T-helper 1 cell (primary cell): ENCODE measurements at places on chromosomes 7 and 10.

DNA sequence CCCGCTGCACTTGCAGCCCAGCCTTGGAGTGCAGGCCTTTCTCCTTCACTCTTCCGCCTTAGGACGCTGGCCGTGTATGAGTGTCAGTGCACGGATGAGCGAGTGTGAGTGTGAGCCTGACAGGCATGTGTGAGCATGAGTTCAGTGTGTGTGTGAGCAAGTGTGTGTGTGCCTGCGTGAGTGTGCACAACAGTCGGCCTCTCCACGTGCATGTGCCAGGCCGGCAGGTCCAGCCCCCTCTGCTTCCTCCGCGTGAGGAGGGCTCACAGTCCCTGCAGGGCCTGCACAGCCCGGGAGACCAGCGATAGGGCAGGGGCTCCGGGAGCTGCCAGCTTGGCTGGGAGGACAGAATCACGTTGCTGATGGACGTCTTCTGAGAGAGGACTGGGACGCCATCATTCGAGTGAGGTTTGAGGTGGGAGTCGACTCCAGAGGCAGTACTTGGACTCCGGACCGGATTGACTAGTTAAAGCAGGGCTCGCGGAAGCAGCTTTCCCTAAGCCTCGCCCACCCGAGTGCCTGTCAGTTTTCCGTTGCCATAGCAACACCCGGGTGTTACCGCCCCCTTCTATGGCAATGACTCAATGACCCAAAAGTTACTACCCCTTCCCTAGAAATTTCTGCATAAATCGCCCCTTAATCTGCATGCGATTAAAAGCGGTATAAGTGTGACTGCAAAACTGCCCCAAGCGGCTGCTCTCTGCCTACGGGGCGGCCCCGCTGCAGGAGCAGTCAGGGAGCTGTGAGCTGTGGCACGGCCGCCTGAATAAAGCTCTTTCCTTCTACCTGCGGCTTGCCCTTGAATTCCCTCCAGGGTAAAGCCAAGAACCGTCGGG, 19.6 kb upstream of the CFAP46 start:
- DNase-seq: no peak

DNA sequence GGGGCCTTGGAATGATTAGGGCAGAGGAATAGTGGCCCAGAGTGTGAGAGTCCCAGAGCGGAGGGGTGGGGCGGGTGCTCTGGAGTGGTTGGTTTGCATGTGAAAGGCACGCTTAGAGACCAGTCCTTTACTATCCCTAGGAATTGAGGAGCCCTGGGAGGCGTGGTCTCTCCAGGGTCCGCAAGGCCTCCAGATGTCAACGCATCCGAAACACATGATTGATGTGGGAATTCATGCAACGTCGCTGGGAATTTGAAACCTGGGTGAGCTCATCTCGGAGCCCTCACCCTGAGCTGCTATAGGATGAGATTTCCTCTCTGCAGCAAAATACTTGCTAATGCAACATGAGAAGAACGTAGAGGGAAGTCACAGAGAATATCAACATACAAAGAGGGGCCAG, 51.2 kb downstream of the NPTX2 start:
- DNase-seq: no peak

- no peak for DNase-seq
These were observed 75.5 kb downstream of the RAPGEF5 start for GRCh38 chr7:22281481-22281880.

DNA sequence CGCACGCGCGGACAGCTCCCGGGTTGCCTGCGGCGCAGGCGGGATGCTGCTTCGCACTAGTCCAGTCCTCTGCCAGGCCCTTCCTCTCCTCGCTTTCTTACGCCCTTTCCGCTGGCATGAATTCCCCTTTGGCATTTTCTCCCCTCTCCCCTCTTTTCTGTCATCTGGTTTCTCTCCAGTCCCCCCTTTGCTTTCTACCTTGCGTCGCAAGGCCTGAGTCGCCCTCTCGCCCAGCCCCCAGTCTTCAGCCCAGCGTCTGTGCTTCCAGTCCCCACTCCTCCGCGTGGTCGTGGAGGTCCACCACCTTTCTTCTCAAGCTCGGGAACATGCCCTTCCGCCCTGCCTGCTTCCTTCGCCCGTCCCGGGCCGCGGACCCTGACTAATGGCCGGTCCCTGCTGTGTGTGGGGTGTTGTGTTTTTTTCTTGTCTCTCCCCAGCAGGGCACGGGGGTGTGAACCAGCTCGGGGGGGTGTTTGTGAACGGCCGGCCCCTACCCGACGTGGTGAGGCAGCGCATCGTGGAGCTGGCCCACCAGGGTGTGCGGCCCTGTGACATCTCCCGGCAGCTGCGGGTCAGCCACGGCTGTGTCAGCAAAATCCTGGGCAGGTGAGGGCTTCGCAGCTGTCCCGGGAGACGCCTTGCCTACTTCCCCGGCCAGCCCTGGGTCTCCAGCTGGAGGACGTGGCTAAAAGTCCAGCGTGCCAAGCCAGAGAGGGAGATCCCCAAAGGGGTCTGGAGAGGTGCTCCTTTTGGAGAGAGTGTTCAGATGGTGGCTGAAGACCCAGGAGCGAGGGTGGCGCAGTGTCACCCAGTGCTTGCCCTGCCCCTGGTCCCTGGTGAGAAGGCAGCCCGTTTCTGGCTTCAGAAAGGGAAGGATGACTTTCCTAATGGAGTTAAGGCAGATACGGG, 4.2 kb downstream of the PAX2 start:
- no peak for DNase-seq

- DNase-seq: no peak
These were observed 98.1 kb downstream of the GPR37 start for GRCh38 chr7:124667312-124668153.

DNA sequence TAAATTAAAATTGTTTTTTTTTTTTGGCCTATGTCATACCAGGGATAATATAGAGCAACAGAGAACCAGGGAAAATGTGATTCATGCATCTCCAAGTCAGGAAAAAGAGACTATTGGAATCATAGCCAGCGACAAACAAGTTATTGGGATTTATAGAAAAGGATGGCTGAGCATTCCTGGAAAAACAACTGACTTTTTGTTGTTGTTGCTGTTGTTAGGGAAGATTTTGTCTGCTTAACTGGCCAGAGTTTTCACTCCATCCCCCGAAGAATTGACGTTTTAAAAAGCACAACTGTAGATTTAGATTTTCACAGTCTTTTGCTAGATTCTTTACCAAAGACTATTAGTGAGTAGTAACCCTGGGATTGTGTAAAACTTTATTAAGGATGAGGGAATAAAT, 112.4 kb downstream of the TBXAS1 start:
- DNase-seq: no peak

DNA sequence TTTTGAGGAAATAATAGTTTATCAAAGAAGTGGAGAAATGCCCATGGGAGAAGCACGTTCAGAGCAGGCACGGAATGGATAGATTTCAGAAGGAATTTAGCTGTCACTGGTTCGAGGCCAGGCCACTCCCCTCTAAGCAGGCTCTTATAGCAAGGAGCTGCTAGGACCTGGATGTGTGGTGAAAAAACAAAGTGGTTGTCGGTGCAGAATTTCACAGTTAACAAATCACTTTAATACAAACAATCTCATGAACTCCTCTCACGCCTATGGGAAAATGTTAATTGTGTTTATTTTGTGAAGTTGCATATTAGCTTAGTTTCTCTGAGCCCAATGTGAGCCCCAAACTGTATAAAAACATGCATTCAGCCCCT, 176.3 kb downstream of the PKD1L1 start:
- no peak for DNase-seq

DNA sequence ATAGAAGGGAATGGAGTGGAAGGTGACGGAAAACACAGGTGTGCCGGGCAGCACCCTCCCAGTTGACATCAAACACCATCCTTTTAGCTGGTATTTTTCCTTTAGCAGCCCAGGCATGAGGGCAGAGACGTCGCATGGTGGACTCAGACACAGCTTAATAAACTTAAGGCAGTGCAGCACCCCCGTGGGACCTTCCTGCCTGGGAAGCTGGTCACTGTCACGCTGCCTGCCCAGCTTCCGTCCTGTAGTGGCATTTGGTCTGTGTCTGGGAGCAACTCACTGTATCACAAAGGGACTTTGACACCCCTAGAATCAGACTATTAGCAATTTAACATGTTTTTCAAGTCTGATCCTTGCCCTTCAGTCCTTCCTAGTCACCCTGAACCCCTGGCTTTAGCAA, 35.8 kb downstream of the IL15RA start:
- DNase-seq: no peak

- DNase-seq: no peak
These were observed 219.9 kb downstream of the DKK1 start for GRCh38 chr10:52533986-52534385.

- no peak for DNase-seq
These were observed 65.4 kb downstream of the UBE3C start for GRCh38 chr7:157204134-157204533.

- no peak for DNase-seq
These were observed 473.5 kb upstream of the AKR1E2 start for GRCh38 chr10:4352414-4352961.

DNA sequence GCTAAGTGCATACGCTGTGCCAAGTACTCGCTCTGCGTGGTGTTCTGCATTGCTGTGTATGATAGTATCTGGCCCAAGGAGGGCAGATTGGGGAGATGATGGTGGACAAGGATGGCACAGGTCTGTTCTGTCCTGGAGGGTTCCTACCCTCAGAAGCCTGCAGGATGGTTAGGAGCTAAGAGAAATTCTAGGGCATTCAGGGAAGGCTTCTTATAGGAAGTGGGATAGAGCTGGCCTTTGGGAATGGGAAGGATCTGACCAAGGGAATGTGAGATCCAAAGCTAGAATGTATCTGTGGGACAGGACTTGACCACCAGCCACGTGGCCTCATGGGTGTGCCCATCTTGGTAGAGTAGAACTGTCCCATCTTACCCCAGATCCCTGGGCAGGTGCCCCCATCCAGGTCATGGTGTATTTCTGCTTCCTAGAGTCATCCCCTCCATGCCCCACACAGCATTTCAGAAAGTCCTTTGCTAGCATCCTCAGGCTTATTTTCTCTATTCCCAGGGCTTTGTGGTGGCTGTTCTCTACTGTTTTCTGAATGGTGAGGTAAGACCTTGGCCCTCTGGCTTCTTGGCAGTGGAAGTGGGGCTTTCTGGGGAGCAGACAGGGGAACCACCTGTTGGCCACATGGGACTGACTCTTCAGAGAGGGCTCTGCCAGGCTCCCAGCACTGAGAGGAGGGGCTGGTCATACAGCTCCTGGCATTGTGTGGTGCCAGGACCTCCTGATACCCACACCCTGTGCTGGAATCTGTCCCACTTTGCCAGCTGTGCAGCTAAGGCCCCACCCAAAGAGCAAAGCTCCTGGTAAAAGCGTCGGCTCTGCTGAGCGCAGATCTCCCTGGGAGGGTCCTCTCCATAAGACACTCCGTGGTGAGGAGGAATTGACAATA, 52.5 kb downstream of the ADCYAP1R1 start:
- DNase-seq: no peak

GRCh38 chr7:55030314-55030713, 11.5 kb downstream of the EGFR start:
- no peak for DNase-seq

GRCh38 chr7:150978126-150978789, at the start of gene KCNH2:
Gene KCNH2, minus strand, starts transcription at chr7:150978321. Its CDS starts 408 bp downstream, at chr7:150977913.
- no peak for DNase-seq

- DNase-seq: no peak
These were observed 210.8 kb upstream of the TMEM196 start for GRCh38 chr7:19984231-19984632.
